ENCODE measurements at places on chromosomes 11 and 22.

- DNase-seq: no peak
Observed at GRCh38 chr11:119615003-119615881, 113.8 kb downstream of the NECTIN1 start.

DNA sequence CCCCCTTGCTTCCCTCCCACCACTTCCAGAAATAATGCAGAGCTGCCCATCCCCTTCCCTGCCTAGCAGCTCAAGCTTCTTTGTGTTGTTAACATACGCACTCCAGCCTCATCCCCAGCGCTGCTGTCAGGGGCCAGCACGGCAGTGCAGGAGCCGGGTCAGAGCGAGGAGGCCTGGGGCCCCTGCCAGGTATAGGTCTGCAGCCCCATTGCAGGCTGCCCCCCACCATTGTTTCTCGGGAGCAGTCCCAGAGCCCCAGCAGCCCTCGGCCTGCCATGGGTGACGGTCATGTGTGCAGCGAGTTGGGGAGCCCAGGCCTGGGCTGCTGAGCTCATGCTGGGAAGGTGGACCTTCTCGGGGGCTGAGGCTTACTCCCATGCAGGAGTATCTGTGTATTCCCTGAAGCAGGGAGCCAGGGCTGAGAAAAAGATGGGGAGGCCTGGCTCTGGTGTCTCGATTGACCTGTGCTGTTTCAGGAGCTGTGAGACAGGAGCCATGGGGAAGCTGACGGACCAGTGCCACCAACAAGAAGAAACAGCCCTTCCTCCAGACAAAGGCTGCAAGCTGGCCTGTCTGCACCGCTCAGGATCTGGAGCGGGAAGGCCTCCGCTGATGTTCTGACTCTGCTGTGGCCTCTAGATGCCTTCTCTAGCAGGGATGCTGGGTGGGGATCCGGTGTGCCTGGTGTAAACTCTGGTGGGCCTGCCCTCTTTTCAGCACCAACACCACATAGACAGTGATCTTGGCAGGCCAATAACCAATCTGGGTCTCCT, 220.5 kb upstream of the B3GAT1 start:
- DNase-seq: no peak

DNA sequence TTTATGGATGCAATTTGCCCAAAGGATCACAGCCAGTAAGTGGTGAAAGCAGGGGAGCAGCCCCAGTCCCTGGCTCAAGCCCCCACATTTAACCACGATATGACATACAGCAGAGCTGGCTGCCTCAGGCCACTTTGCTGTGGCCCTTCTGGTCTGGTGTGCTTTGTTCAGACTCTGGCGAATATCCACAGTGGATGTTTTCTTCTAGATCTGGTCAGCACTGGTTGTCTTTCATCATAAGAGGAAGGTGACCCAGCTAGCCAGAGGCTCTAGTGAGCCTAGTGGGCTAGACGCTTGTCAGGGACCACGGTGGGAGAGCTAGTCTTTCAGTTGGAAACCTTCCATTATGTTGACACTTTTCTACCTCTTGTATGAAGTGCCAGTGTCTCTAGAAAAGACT, 42.5 kb downstream of the DGCR2 start:
- DNase-seq: no peak

- DNase-seq: no peak
Observed at GRCh38 chr22:44033694-44034093, 9.6 kb downstream of the PARVB start.

GRCh38 chr11:62402960-62403730, 15.7 kb upstream of the SCGB1A1 start:
- no peak for DNase-seq

DNA sequence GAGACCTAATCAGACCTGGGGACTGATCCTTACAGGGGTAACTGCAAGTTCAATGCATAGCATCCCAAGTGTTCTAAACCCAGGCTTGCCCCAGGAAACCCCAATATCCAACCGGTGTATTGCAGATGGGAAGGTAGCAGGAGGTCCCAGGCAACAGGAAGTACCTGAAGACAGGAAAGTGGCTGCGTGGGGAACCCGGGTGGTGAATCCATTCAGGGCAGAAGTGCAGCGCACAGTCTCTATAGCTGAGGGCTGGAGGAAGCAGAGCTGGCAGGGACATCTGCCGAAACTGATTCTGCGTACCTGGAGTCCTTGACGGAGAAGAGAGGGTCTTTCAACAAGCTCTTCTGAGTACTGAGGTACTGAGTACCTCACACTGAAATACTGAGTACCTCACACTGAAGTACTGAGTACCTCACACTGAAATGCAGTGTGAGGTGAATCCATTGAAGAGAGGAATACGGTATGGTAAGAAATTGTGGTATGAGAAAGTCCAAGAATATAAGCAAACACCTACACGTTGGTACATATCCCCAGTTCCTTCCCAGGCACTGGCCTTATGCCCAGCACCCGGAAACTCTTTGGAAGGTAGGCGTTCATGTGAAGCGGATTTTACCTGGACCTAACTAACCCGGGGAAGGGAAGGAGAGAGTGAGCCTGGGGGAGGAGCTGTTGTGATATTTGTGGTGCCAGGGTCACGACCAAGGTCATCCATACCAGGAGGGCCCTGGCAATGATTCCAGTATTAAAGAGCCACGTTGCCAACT, 20.1 kb downstream of the SCN4B start:
- DNase-seq: no peak

- no peak for DNase-seq
Observed at GRCh38 chr11:95378111-95378510, 147.1 kb upstream of the SESN3 start.

DNA sequence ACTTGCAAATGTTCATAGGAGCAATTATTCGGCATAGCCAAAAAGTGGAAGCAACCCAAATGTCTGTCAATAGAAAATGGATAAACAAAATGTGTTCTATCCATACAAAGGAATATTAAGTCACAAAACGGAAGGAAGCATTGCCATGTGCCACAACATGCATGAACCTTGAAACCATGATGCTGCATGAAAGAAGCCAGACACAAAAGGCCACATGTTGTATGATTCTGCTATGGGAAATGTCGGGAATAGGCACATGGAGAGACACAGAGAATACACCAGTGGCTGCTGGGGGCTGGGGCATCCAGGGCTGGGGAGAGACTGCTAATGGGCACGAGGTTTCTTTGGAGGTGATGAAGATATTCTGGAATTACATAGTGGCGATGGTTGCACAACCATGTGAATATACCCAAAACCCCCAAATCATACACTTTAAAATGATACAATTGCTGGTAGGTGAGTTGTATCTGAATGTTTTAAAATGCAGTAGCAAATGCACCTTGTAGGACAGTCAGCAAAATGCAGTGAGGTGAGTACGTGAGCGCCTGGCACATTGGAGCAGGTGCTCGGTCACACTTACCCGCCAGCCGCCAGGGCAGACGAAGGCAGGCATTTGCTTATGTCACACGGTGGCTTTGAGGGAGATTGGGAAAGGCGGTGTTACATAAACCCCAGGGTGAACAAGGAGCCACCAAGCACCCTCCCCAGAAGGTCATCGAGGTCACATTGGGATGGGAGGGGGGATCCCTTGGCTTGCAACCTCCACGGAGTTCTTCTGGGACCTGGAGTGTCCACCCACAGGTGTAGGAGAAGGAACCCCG, 6.3 kb upstream of the OSM start:
- DNase-seq: no peak

- DNase-seq: no peak
Observed at GRCh38 chr11:61783717-61784505, 8.5 kb downstream of the TMEM258 start.

- DNase-seq: peak; percentile 98
Observed at GRCh38 chr11:67420646-67421429, 5.4 kb downstream of the CARNS1 start.

- DNase-seq: no peak
Observed at GRCh38 chr11:95387325-95387724, 156.3 kb upstream of the SESN3 start.

- no peak for DNase-seq
Observed at GRCh38 chr11:71298016-71298550, 45.7 kb upstream of the SHANK2 start.

- no peak for DNase-seq
Observed at GRCh38 chr22:38930512-38930911, 26.9 kb upstream of the APOBEC3A start.

GRCh38 chr22:46797355-46797754, 34.9 kb downstream of the TBC1D22A start:
- no peak for DNase-seq

GRCh38 chr11:121574801-121575200, 122.0 kb upstream of the SORL1-AS1 start:
- no peak for DNase-seq

- no peak for DNase-seq
Observed at GRCh38 chr11:132590986-132591385, 941.3 kb downstream of the OPCML start.

DNA sequence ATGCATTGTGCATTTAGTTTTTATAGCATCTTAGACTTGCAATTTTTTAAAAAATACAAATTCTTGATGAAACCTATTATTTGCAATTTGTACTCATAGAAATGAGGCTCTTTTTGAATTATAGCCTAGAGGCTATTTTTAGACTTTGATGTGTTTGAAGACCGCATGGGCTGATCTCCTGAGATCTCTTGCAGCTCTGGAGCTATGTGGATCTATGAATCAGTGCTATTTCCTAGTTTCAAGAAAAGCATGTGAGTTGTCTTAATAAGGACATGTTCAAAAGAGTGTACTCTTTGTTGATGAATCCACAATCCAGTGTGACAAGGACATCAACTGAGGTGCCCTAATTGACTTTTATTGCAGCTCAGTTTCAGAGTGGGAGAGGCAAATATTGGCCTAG, 620.5 kb downstream of the ETS1 start:
- DNase-seq: no peak

GRCh38 chr11:124085997-124086846, 29.0 kb upstream of the VWA5A start:
- DNase-seq: no peak

DNA sequence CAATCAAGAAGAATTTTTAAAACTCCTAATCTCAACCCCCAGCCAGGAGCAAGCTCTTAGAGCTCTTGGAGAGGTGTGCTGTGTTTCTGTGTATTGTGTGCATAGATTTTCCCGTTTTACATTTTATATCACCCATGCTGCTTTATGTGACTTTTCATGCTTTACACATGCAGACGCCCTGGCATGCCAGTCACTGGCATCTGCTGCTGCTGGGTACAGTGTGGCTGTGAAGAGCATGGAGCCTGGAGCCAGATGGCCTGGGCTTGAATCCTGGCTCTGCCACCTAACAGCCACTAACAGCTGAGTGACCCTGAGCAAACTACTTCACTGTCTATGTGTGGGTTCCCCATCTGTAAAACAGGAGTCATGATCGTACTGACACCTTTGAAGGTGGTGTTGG, 23.1 kb downstream of the POLR3H start:
- no peak for DNase-seq

DNA sequence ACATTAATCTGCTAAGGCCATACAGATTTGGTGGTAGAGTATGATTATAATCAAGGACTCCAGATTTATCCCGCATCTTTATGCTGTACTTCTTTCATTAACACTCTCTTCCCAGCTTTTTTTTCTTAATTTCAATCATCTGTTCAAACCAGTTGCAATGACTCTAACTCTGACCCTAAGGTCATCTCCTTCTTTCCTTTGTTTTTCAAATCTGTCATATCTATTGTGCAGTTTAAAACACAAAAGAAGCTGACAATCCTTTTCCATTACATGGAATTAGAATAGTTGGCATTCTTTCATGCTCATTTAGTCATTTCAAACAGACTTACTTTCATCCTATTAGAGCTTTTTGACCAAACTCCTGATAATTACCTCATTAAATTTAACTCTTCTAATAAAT, 53.6 kb upstream of the GRM5 start:
- DNase-seq: no peak

GRCh38 chr22:44610071-44610470, 91.9 kb upstream of the PRR5 start:
- DNase-seq: no peak

DNA sequence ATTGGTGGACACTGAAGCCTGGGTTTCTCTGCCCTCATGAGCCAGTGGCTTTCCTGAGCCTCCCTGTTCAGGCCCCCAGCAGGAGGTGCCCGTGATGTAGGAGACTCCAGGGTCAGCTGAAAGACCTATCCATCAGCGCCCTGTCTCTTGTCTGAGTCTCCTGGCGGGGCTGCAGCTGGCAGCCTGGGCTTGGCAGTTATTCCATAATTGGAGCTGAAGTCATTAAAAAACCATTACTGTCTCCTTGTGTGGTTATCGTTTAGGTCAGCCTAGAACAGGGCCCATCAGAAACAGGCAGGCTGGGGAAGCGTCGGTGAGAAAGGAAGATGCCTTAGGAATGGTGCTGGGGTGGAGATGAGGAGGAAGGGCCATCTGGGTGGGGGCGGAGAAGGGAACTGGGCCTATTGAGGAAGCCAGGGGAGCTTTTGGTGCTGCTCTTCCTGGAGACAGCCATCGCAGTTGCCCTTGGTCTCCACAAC, 5.0 kb downstream of the TUB start:
- no peak for DNase-seq

DNA sequence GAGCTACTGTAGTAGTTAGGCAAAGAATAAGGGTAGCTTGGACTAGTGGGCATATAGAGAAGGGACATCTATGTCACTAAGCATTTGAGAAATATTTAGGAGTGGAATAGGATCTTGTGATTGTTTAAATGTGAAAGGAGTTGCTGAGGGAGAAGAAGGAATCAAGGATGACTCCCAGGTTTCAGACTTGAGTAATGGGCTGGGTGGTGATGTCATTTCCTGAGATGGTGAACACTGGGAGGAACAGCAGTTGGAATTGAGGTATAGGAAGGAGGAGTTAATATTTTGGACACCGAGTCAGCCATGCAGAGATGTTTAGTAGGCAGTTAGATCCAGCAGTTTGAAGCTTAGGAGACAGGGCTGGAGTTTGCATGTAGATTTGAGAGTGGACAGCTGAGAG, 40.1 kb downstream of the REXO2 start:
- DNase-seq: no peak

GRCh38 chr11:64044730-64045393, 9.1 kb downstream of the FLRT1 start:
- no peak for DNase-seq

GRCh38 chr11:105357764-105358163, 218.2 kb upstream of the CARD18 start:
- DNase-seq: no peak

DNA sequence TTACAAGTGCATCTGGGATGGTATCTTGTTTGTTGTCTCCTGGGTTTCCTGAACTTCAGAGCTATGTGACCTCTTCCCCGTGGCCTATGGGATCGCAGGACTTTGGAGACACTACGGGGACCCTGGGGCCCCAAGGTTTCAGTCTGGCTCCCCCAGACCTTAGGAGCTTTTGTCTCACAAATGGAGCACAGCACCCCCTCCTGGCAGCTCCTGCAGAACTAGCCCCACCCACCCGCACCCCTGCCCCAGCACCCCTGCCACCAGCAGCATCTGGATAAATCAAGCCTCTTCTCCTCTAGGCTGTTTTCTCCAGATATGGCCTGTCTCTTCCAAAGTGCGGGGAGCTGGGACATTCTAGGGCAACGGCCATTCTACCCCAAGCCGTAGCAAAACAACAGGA, 10.4 kb downstream of the RCOR2 start:
- DNase-seq: no peak
